ENCODE measurements at places on chromosomes 5 and 9.

- no peak for DNase-seq
Observed at GRCh38 chr9:83537331-83538171, 650 bp downstream of the FRMD3 start.

- no peak for DNase-seq
Observed at GRCh38 chr5:73192370-73192769, 19.4 kb downstream of the TMEM174 start.

DNA sequence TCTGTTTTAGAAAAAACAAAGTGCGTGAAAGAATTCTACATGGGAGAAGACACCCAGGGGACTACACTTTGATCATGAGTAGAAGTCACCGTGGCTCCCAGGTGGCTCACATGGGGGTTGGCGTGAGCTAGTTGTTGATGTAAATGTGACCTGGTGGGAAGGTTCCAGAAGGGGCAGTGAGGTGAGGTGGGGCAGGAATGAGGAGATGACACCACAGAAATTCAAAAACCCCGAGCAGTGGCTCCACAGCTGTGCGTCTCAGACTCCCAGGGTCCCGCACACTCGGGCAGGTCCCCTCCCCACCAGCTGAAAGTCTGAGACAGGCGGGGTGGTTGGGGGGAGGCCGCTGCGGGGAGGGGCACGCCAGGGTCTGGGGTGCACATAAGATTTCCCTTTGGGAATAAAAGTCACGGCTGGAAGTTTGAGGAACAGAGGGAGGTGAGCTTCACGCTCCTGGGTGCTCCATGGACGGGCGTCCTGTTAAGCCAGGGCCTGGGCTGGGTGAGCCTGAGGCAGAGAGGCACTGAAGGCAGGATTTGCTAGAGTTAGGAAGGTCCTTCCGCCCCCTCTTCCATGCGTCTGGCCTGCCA, 29.9 kb downstream of the GLT6D1 start:
- DNase-seq, result no peak

DNA sequence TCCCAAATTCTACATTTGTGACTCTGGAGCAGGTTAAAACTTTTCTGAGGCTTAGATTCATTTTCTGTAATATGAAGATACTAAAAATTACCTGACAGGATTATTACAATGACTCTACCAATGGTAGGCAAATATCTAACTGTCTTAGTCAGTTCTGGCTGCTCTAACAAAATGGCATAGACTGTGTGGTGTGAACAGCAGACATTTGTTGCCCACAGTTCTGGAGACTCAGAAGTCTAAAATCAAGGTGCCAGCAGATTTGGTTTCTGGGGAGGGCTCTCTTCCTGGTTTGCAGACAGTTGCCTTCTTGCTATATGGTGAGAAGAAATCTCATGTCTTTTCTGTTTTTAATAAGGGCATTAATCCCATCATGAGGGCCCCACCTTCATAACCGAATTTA, 245.1 kb downstream of the MAST4 start:
- no peak for DNase-seq

DNA sequence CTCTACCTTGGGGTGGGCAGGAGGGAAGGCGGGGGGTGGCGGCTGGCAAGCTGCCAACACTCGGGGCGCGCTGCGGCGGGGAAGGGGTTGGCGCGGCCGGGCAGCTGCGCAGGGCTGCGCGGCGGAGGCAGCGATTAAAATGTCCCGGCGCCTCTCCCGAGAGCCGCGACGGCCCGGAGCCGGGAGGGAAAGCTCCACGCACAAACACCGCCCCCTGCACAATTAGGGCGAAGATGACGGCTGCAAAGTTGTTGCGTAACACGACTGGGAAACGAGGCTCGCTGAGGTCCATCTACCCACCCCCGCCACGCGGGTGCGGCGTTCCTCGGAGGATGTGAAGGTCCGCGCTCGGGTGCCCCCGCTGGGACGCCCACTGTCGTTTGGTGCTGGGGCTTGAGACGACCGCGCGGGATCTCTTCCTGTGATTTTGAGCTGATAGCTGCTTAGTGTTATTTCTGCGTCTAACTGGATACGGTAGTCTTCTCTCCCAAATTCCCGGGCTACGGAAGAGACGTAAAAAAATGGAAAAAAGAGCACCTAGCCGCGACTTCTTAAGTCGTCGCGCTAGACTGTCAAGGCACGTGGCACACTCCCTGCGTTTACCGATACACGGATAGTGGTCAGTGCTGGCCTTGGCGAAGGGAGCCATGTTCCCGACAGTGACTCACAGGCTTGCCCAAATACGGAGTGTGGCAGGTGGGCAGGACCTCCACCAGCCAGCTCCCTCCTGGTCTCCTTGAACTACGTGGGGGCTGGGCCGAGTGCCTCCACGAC, 958 bp upstream of the NFIL3 start:
- DNase-seq, result peak; percentile 28

GRCh38 chr9:91519520-91520277, 96.1 kb upstream of the NFIL3 start:
- no peak for DNase-seq

GRCh38 chr5:351084-351920, 29.8 kb downstream of the AHRR start:
- no peak for DNase-seq

- peak; percentile 14 for DNase-seq
Observed at GRCh38 chr9:123929177-123929869, 603 bp downstream of the DENND1A start.

DNA sequence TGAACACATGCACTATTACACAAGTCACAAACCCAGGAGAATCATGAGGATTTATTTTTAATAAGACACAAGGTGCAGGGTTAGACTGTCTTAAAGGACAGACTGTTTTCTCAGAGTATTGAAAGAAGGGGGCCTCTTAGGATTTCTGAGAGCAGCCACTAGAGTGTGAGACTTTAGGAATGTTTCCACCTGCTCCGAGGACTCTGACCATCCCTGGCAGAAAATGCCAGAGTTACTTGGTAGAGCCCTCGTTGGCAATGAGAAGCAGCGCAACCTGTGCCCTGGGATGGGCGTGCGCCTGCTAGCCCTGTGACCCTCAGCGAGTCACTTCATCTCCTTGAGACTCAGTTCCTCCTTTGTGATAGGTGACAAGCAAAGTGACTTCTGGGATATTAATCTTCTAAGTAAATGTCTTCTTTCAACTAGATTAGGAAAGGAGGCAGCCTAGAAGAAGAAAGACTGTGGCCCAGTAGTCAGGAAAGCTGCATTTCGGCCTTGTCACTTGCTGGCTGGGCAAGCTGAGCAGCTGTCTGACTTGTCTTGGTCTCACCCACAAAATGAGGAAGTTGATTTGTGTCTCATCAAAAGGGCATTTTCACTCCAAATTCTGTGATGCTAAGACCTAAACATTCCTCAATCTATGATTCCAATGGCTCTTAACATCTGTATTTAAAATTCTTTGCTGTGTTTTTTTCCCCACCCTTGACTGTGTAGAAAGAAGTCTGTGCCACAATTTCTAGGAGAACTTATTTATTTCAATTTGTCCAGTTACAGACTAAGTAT, 60.5 kb downstream of the PTCD2 start:
- DNase-seq, result no peak

- no peak for DNase-seq
Observed at GRCh38 chr5:151051066-151051930, 29.5 kb downstream of the TNIP1 start.

DNA sequence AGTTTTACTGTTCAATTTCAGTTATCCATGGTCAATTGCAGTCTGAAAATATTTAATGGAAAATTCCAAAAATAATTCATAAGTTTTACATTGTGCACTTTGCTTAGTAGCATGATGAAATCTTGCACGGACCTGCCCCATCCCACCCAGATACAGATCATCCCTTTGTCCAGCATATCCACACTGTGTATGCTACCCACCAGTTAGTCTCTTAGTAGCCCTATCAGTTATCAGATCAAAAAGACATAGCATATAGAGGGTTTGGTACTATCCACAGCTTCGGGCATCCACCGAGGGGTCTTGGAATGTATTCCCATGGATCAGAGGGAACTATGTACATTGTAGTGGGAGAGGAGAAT, 97.7 kb downstream of the SLC44A1 start:
- no peak for DNase-seq

- no peak for DNase-seq
Observed at GRCh38 chr9:2355697-2355983, 265.9 kb upstream of the VLDLR start.

DNA sequence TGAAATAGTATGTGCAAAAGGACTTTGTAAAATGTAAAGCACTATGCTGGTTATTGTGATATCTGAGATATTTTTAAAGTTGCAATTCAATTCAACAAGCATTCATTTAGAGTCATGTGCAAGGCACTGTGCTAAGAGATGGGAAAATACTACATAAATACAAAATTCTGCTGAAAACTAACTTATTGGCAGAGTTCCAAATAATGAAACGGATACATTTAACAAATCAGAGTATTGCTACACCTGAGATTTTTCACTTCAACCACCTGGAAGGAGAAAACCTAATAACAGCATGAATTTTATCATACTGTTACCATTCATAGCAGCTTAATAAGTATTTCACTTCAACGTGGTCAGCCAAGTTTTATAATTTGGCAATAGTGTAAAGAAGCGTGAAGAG, 6.1 kb upstream of the CTNNAL1 start:
- DNase-seq, result no peak

- DNase-seq, result no peak
Observed at GRCh38 chr5:42691413-42691937, 65.1 kb upstream of the CCDC152 start.

GRCh38 chr5:36393656-36394428, 92.1 kb upstream of the RANBP3L start:
- DNase-seq, result no peak

DNA sequence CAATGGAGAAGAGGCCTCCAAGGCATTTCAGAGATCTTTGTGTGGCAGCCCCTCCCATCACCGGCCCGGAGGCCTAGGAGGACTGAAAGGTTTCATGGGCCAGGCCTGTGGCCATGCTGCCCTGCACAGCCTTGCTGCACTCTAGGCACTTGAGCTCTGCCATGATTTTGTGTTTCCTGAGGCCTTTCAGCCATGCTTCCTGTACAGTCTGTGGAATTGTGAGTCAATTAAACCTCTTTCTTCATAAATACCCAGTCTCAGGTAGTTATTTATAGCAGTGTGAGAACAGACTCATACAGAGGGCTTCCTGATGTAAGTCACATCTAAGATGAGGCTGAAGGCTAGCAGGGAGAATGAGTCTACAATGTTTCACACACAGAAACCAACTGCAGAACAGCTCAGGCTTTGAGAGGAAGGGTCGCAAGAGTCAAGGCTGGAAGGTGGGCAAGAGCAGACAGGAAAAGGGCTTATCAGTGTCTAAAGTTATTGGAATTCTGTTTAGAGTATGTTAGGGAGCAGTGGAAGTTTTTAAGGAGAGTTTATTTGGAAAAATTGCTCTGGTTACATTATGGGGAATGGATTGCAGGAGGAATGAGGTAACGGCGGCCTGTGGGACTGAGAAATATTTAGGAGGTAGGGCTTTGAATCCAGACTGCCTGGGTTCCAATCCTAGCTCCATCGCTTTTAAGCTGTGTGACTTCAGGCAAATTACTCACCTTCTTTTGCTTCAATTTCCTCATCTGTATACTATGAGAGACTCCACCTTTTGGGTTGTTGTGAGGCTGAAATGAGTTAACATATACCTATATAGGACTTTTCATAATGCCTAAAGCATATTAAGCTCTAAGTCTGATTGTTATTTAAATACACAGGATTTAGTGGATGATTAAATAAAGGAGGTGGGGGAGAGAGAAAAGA, 291.2 kb downstream of the CWC27 start:
- no peak for DNase-seq

DNA sequence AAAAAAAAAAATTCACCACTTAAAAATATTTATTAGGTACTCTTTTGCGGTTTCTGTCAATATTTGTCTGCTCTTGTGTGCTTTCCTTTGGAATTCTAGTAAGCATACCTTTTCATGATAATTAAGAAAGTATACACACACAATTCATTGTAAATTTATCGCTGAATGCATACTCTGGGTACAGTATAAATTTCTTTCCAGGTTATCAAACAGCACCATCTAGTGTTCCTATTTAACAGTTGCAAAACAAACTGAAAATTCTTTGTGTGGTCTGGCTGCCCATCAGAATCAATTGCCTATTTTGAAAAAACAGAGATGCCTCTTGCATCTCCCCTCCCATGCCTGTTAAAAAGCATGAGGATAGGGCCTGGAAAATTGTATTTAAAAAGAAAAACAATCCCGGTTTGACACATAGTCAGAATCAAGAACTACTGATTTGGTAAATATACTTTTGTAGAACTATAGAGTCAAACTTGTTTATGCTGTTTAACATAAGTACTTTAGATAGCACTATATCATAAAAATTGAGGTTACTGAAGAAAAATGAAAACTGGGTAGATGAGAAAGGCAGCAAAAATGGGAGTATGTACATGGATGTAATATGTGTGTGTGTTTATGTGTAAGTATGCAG, 16.2 kb downstream of the PGGT1B start:
- peak; percentile 59 for DNase-seq

DNA sequence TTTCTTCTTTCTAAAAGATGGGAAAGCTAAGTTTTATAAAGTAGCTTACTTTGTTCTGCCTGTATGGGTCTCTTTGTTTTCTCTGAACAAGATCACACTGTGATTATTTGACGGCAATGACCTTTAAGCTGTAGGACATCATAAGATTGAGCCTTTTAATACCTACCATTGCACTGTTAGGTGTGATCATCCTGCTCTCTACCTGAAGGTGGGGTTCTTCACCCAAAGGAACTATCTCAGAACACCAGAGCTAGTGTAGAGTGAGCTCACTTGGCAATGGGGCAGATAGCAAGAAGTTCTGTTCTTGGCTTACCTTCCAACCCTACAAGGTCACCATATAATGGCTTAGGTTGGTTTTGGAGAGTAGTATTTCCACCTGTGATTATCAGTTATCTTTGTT, 200.2 kb downstream of the SPATA31D1 start:
- DNase-seq, result no peak

DNA sequence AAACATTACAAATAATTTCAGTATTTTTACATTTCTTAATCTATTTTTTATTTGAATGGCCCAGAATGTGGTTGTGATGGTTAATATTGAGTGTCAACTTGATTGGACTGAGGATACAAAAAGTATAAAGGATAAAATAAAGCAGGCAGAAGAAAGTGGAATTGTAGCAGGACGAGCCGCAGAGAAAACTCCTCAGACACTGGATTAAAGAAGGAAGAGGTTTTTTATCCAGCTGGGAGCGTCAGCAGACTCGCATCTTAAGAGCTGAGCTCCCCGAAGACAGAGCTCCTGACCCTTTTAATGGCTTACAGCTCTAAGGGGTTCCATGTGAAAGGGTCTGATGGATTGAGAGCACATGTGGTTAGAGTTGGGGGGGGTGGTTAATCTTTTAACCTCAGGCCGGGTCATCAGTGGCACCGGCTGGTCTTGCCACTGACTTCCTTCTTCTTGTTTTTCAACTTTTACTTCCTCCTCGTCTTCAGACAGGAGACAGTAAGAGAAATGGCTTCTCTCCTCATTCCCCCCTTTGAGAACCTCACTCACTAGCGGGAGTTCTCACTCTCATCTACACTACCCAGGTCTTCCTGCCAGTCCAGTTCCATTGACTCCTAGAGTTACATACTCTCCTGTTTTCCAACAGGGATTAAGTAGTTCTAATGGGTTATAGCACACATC, 80.0 kb downstream of the TMEM161B start:
- no peak for DNase-seq

DNA sequence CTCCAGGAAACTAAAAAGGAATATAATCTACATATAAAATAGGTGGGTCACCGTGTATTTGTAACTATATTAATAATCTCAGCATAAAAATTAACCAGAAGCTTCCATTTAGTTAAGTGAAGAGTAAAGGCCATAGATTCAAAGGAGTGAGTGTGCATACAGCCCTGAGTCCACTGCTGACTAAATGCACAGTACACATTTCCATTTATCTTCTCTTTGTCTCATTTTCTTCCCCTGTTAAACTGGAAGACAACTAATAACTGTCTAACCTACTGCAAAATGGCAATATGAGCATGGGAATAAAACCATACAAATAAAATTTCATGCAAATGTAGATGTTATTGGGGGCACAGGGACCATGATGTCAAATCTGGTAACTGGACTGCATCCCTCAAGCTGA, 59.9 kb upstream of the DAB2 start:
- no peak for DNase-seq

Measured in NCI-H2029 (cell line).